ENCODE measurements at places on chromosomes 4 and X.

- ATAC-seq: no peak
Measured at GRCh38 chr4:159497936-159498335, 395.1 kb downstream of the RAPGEF2 start.

DNA sequence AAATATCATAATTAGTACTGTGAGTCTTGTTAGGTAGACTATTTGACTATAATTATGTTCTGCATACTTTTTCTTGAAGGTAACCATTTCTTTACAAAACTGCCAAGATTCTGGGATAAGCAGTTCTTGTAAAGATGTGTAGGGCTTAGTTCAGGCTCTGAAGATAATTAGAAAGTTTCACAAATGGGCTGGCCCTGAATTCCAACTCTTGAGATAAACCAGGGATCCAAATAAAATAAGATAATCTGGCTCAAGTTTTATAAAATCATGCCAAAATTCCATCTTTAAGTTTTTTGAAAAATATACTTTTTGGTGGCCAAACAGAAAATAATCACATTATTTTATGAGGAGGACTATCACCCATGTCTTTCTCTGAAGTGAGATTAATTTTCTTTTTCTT lies 35.5 kb upstream of the GLRB start:
- ATAC-seq: peak; percentile 50

DNA sequence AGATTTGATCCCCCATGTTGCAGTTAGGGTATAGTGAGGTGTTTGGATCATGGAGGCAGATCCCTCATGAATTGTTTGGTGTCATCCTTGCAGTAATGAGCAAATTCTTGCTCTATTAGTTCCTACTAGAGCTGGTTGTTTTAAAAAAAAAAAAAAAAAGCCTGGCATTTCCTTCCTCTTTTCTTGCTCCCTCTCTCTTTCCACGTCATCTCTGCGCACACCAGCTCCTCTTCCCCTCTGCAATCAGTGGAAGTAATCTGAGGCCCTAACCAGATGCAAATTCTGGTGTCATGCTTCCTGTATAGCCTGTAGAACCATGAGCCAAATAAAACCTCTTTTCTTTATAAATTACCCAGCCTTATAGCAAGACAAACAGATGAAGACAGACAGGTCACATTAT lies 24.5 kb downstream of the WDR17 start:
- no peak for ATAC-seq

GRCh38 chr4:140233791-140234696 lies 80.1 kb upstream of the MAML3 start:
- ATAC-seq: 0 out of 3 replicates have a peak, but pooled peaks have one; percentile 11

DNA sequence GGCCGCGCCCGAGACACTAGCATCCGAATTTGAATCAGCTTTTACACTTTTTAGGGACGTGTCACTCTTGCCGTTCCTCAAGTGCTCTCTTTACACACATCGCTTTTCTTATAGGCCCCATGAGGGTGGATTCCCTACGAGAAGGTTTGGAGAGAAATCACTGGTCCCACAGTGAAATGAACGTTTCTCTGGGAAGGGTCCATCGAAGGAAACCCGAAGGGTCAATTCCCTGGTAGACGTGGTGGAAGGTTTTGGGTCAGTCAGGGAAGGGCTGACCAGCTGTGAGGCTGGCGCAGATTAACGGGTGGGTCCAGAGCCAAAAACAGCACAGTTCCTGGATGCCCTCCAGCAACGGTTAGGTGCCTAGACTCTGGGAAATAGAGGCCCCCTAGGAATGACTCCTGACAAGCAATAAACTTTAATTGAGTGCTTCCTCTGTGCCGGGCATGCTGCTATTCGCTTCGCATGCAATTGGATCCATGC lies 35.9 kb downstream of the ETDC start:
- peak; percentile 6 for ATAC-seq

DNA sequence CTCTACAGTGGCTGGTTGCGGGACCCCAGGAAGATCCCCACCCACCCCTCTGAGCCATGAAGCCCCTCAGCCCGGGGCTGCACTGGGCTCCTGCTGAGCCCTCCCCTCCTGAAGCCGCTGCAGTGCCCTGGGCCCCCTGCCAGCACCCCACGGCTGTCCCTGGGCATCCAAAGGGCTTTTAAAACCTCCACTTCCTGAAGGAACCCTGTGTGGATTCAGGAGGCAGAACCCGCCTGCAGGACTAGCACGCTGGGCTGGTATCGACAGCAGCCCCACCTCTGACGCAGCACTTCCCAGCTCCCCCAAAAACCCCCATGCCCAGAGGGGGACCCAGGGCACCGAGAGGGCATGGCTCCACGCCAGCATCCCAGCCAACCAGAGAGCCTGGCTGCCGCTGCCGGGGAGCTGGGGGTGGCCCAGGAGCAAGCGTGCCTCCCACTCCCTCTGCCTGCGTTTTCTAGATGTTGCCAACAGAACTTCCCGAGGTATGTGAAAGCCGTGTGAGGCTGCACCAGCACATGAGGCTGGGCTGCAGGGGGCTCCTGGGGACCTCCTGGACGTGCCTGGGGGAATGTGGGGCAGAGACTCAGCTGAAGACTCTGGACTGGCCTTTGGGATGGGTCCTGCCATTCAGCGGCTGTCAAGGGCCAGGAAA lies 6.3 kb downstream of the MXD4 start:
- ATAC-seq: no peak

DNA sequence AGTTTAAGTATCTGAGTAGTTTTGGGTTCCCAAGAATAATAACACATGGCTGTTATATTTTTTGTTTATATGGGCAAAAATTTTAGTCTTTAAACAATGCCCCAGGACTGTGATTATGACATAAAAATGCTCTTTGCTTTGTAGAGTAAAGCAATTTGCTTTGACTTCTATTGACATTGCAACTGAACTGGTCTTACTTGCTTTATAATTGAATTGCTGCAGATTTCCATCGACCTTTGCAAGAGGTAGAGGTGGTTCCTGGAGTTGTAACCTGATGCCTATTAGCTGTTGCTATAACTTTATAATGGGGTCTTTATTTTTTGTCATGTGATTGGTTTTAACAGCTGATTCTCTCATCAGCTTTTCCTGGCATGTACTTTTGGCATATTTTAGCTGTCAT lies 302.9 kb downstream of the ARHGAP10 start:
- ATAC-seq: no peak

GRCh38 chrX:147853701-147854100 lies 58.0 kb upstream of the FMR1 start:
- ATAC-seq: no peak

DNA sequence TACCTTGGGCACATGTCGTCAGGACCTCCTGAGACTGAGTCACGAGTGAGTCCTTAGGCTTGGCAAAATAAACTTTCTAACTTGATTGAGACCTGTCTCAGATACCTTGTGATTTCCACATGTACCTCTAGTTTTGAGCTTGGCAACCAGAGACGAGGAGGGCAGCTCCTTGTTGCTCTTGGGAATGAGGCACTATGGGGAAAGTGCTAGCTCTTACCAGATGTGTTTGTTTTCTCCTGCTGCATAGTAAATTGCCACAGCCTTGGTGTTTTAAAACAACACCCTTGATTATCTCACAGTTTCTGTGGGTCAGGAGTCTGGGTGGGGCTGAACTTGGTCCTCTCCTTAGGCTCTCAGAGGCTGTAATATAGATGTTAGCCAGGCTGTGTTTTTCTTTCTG lies 59.1 kb upstream of the MAML3 start:
- no peak for ATAC-seq

GRCh38 chrX:115372152-115372551 lies 82.6 kb downstream of the LUZP4 start:
- peak; percentile 93 for ATAC-seq

DNA sequence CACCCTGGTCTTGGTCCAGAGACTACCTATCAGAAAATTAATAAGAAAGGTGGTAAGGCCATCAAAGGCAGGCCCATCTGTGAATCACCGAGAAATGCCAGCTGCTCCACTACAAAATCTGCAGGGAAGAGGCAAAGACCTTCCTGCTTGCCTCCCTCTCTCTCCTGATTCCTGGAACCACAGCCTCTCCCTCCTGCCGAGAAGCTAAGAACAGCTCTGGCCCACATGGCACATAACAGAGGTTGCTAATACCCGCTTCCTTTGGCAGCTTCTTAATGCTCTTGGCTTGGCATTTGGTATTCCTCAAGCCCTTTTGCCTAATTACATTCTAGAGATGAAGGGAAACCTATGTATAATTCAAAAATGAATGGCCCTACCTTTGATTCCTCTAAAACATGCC lies 32.9 kb downstream of the RAI2 start:
- ATAC-seq: no peak

- peak; percentile 62 for ATAC-seq
Measured at GRCh38 chr4:127698789-127699200, 31.4 kb upstream of the SLC25A31 start.

DNA sequence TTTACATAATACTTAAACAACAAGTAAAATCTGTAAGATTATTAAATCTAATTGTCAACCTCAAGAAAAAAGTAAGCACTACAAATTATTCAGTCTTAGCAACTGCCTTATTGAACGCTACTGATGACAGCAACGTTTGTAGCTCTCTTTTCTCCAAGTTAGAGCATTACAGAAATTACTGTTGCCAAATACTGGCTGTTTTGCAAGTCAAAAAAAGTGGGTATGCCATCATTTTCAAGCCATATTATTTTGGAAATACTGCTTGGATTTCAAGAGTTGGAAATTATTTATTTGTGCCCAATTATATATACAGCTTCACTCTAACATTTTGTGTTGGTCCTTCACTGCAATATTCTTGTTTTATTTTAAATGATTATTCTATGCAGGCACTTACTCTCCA lies 221.7 kb downstream of the CXXC4 start:
- no peak for ATAC-seq

DNA sequence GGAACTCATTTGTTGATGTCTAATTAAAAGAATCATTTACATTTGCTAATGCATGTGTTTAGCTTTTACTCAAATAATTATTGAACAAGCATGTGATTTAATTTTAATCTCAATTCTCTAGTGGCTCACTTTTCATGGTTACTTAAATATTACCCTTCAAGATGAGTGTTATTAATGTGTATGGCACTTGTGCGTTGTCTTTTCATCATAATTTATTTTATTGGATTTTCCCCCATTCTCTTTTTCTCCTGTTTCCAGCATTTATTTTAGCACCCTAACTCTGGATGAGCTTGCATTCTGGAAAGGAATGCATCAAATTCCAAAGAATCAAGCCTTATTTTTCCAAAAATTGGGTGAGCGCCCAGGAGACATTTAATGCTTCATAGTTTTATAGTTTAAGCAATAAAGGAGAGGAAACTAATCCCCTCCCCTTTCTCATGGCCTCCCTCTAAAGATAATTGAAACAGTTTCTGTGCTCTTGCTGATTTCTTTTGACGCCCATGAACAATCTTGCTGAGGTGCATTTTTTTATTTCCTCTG lies 191.1 kb upstream of the FAT4 start:
- ATAC-seq: no peak

GRCh38 chrX:150269605-150270254 lies 93.4 kb upstream of the MAMLD1 start:
- peak; percentile 85 for ATAC-seq

- no peak for ATAC-seq
Measured at GRCh38 chr4:54378461-54378860, 149.4 kb downstream of the PDGFRA start.

DNA sequence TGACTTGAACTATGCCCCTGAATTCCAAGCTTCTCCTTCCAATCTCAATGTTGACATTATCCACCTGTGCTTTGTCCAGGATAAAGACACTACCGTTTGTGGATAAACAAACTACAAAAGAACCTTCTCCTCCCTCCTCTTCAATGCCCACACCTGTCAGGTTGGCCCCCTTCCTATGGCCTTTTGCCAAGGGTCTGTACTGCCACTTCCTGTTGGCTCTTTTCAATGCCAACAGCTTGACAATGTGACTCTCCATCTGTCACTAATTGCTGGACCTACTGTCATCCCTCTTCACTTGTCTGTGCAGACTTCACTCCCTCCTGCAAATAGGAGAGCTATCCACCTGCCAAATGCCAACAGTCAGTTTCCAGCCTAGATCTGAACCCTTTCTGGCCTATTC lies 35.8 kb upstream of the MID1 start:
- ATAC-seq: no peak

DNA sequence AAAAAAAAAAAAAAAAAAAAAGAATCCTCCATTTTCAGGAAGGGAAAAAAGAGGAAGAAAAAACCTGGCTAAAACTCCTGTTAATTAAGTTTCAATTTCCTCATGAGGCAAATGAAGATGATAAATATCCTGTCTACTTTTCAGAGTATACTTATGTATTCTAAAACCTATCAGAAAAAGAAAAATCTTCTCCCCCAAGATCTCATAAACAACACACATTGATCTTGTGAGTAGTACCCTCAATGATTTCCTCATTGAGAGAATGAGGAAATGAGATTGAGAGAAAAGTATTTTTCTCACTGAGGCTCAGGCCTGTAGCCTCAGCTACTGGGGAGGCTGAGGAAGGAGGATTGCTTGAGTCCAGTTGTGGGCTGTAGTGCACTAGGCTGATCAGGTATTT lies 146.7 kb downstream of the TET2 start:
- no peak for ATAC-seq

GRCh38 chrX:40736170-40736505 lies 796 bp upstream of the MED14 start:
- ATAC-seq: peak; percentile 40

DNA sequence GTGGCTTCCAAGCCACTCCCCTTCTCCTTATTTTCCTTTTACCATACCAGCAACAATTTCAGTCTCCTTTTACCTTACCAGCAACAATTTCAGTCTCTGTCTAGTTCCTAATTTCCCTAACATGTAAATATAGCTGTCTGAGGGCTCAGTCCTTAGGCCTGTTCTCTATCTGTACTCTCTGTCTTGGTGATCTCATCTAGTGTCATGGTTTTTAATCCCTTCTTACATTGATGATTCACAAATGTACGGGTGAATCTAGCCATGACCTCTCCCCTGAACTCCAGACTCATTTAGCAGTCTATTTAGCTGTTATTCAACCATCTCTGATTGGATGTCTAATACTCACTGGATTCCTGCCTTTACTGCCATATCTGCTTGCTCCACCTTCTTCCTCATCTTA lies 7.2 kb downstream of the IL15 start:
- peak; percentile 86 for ATAC-seq

DNA sequence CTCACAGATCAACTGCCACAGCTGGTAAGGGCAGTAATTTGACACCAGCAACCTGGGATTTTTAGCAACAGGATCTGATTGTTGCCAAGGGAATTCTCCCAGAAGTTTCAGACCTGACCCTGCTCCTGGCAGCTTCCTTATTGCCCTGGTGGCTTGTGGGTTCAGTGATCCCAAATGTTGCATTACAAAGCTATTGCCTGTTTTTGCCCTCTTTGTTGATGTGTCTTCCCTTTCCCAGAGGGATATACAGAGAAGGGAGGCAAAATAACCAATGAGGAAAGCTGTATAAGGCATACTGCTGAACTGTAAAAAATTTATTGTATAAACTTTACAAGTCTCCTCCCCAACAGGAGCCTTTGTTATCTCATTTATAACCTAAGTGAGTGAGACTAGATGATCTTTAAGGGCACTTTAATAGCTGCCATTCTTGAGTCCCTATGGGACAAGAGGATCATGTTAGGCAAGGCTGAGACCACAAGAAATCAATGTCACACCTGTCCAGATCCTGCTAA lies 22.2 kb downstream of the VSIG4 start:
- no peak for ATAC-seq

GRCh38 chr4:66585767-66586166 lies 915.5 kb upstream of the EPHA5 start:
- ATAC-seq: no peak

GRCh38 chr4:131296192-131296591 lies 1852.9 kb upstream of the PCDH10 start:
- ATAC-seq: no peak

- no peak for ATAC-seq
Measured at GRCh38 chr4:103887191-103887590, 167.4 kb upstream of the TACR3 start.

Measured in SK-N-SH treated with all-trans-retinoic acid at 6 μM for 48 hours (cell line).